ENCODE measurements at places on chromosomes 16 and 17.

DNA sequence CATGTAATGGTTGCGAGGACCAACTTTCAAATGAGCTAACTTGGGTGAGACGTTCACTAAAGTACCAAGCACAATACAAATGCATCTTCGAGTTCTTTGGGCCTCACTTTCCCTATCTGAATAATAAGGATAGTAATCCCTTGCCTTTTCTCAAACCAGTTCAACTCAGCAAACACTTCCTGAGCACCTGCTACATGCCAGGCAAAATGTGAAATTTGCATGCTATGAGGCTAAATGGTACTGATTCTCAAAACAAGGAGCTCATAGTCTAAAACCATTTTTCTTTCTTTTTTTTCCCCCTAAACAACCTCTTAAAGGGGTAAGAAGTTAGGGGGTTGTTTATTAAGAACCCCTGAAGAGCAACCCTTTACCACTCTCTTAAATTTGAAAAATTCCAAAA lies 101.4 kb upstream of the HLF start:
- no peak for DNase-seq

- DNase-seq, result no peak
These were observed 139.6 kb downstream of the HS3ST3A1 start for GRCh38 chr17:13462146-13462545.

DNA sequence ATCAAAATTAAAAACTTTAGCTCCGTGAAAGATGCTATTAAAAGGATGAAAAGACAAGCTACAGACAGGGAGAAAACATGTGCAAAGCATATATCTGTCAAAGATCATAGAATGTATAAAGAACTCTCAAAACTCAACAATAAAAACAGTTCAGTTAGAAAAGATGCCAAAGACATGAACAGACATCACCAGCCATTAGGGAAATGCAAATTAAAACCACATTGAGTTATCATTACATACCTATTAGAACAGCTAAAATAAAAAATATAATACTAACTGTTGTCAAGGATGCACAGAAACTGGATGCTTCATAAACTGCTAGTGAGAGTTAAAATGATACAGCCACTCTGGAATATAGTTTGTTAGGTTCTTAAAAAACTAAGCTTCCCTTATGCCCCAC lies 58.8 kb downstream of the NFATC3 start:
- DNase-seq, result no peak

- DNase-seq, result no peak
These were observed 3.3 kb upstream of the ZFHX3 start for GRCh38 chr16:73051226-73051625.

- DNase-seq, result no peak
These were observed 18.6 kb downstream of the KCTD2 start for GRCh38 chr17:75065562-75066151.

Measured in SIG-M5 (cell line).